ENCODE measurements at places on chromosomes 7 and 10. TPM values are rescaled to one million over a fixed set of nuclear protein-coding genes. Genes with fewer than 3 reads are reported as not detected.

The TMEM139 gene
- total RNA-seq, result 14.8 TPM

The ELMO1 gene
- 13.8 TPM for total RNA-seq

- DNase-seq, result no peak
Measured at GRCh38 chr7:74233655-74234285, 20.4 kb downstream of the RFC2 start.

GRCh38 chr7:71266912-71267311 is 135.0 kb downstream of the GALNT17 start:
- no peak for DNase-seq

The SYT15 gene
- 3.2 TPM for total RNA-seq

The DUS4L gene
- 7.7 TPM for total RNA-seq

- DNase-seq, result no peak
Measured at GRCh38 chr7:138935465-138936011, 45.7 kb downstream of the KIAA1549 start.

DNA sequence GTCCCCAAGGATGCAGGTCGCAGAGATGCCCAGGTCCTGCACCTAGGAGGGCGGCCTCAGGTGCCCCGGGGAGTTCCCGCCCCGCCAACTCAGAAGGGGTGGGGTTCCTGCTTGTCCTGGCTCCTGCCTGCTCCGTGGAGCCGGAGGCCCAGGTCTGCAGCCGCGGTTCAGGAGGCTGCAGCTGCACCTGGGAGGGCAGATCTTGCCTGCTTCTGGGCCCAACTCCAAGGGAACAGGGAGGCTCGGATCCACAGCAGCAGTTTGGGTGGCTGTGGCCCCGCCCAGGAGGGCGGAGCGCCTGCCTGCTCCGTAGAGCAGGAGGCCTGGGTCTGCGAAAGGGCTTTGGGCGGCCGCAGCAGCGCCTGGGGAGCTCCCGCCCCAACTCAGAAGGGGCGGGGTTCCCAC is 108.2 kb upstream of the EGR2 start:
- no peak for DNase-seq

The UNCX gene
- not detected for total RNA-seq

- DNase-seq, result peak; percentile 14
Measured at GRCh38 chr7:409339-410281, 110.0 kb downstream of the PDGFA start.

- DNase-seq, result no peak
Measured at GRCh38 chr7:66682350-66683093, 53.8 kb downstream of the KCTD7 start.

The IKZF1 gene
- 3.5 TPM for total RNA-seq

DNA sequence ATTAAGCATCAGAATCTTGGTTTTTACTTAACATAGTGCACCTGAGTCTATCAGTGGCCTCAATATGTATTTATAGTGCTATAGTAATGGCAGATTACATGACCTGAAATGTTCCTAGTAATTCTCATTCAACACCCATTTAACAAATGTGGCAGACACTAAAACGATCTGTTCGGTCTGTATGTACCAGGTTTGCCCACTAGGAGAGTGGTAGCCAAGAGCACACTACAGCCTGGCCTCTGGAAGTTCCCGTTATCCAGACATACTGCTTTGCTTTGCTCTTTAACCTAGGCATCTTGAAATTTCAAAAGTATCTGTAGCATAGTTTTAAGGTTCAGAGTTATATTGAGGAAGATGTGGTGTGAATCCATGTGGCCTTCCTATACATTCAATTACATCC is 395.7 kb upstream of the NRG3 start:
- DNase-seq, result no peak

The CFTR gene
- total RNA-seq, result 0.87 TPM

The MKX gene
- 0.14 TPM for total RNA-seq

The UCN3 gene
- total RNA-seq, result not detected

DNA sequence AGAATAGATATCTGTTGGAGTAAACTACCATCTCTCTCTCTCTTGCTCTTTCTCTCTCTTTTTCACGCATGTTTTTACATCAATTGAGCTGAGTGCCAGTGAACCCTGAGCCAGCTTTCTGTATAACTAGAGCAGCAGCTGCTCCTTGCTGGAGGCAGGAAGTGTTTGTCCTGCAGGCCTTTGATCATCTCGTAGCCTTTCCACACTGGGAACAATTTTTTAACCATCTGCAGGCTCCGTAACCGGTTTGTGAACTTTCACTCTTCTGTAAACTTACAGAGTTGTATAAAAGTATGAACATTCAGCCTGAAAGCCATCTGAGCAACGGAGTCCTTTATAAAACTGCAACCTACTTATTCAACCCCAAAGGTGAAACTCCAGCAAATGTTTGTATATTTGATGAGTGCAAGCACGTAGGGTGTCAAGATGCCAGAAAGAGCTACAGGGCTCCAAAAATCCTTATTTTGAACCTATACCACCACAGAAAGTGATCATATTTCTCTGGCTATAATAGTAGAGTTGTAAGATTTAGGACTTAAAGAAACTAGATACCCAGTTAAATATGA is 162.8 kb upstream of the NFE2L3 start:
- no peak for DNase-seq

GRCh38 chr10:126259760-126260479 is 128.4 kb downstream of the ADAM12 start:
- no peak for DNase-seq

- peak; percentile 87 for DNase-seq
Measured at GRCh38 chr7:115008465-115009114, 86.7 kb downstream of the MDFIC start.

- DNase-seq, result no peak
Measured at GRCh38 chr7:82964150-82964882, 198.4 kb downstream of the PCLO start.

DNA sequence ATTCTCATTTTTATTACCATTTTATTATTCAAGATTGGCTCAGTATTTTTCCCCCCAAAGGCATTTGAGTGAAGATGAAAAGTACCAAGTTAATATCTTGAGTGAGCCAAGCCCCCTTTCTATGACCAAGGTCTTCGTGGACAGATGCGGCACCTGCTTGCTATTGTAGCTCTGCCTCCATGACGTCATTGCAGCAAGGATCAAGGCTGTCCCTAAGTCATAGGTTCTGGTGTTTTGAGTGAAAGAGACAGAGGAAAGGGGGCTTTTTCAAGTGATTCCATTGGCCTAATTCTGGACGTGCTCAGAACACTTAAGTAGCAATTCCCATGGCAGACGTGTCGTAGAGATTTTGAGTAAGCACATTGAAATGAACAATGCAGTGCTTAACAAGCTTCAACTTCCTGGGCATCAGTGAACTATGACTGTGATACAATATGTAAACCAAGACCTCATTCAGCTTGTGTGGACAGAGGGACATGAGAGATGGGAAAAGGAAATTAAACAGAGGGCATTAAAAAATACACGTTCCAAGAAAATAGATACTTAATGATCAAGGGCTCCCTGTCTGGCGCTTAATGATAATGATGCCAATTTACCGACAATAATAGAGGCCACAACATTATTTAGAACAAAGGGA is 248.7 kb upstream of the NPVF start:
- no peak for DNase-seq

GRCh38 chr10:3777981-3778691 is 6.9 kb downstream of the KLF6 start:
- no peak for DNase-seq

DNA sequence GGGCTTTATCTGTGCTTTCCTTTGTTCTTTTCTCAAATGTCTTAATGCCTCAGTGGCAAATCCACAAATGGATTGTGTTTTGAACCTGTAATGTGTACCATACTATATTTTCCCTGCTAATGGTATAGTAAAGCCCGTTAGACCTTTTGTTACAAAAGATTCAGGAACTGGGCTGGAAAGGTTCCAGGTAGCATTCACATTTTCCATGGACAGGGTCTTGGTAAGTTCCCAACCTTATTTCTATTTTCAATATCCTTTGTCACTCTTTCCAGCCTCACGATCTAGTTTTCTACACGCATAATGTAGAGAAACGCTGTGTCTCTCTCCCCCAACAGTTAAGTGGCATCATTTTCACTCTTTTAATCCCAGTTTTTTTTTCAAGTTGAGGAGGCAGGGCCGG is 153.0 kb downstream of the PLCE1 start:
- DNase-seq, result no peak

The NANOS1 gene
- 16.0 TPM for total RNA-seq

The MYPN gene
- 112 TPM for total RNA-seq
